ENCODE measurements at places on chromosomes 4 and X.
A peak's percentile ranks its signal among the peaks of the same experiment; 100 is the strongest.

DNA sequence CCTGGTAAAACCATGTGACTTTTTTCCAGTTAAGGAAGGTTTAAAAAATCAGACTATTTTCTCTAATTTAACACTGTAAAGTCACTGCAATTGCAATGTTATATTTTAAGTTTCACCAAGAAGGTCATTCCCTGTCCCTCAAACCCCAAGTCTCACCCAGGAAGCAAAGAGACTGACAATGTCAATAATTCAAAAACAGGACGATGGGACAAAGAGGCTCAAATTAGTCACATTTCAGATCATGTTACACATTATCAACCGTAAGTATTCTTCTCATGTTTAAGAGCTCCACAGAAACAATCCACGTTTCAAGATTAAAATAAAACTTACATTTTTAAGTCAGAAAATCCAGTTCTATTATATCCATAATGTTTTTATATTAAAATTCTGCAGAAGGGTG, 13.2 kb downstream of the SHISA3 start:
- no peak for DNase-seq

DNA sequence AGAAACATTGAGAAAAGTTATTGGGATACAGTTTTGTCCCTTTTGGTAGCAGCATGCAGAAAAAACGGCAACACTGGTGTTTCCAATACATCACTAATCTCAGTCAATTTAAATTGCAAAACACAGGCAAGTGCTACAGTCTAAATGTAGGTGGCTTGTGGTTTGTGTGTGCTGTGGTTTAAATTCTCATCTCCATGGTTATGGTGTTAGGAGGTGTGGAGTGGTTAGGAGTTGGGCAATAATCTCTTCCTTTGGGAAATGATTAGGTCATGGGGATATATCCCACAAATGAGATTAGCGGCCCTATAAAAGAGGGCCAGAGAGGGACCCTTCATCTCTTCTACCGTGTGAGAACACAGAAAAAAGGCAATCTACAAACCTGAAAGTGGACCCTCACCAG, 1344.3 kb downstream of the ADGRL3 start:
- DNase-seq, result no peak

DNA sequence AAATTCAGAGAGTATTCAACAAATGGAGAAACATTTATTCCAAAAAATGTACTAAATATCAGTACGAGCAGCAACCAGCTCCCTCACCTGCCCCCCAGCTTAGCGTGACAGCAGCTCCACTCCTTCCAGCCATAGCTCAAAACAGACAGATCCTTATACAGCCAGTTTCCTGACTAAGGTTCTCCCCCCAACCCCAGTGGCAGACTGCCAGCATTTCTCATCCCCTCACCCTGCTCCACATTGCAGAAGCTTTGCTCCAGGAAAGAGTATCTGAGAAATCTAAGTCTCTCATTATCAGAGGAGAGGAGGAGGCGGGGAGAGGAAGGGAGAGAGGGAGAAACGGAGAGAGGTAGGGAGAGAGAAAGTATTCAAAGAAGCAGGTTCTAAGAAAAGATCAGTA, 53.3 kb upstream of the PASD1 start:
- no peak for DNase-seq

GRCh38 chr4:90293320-90293719, 166.1 kb downstream of the CCSER1 start:
- DNase-seq, result peak; percentile 6

- DNase-seq, result no peak
Measured at GRCh38 chr4:158912390-158912789, 143.6 kb downstream of the FNIP2 start.

DNA sequence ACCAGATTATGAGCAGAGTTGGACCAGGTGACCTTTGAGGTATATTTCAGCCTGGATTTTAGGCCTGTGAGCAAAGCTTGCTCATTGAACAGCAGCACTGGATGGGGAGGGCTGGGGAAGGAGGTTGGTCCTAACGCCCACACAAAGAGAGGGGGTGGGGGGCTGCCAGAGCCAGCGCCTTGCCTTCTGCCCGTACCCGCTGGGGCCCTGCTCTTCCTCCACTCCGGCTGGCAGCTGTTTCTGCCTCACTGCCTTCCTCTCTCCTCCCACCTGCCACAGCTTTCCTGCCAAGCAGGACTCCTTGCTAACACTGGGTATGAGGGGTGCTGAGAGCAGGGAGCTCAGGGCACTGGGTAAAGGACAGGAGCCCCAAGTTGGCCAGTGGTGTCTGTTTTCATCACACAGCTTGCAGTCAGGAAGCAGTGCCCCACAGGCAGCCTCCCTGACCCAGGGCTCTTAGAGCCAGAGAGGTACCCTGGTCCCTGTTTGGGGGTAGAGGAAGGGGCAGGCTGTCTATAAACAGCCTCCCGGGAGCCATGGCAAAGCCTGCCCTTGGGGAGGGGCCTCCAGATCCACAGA, 6.1 kb downstream of the NALF2 start:
- no peak for DNase-seq

GRCh38 chr4:47543331-47543730, 58.3 kb downstream of the ATP10D start:
- no peak for DNase-seq

- DNase-seq, result no peak
Measured at GRCh38 chr4:104470770-104471169, 23.9 kb downstream of the CXXC4 start.

GRCh38 chrX:124045109-124045508, 83.6 kb downstream of the STAG2 start:
- no peak for DNase-seq
